ENCODE measurements at places on chromosomes 12 and 14. TPM values are rescaled to one million over a fixed set of nuclear protein-coding genes. Genes with fewer than 3 reads are reported as not detected.

Gene PZP
- total RNA-seq = not detected

Gene IQSEC3
- total RNA-seq = not detected

Gene POTEG
- not detected for total RNA-seq

Gene PLA2G1B
- total RNA-seq = not detected

Gene ING4
- total RNA-seq = 28.5 TPM

Gene FAM90A1
- total RNA-seq = 0.34 TPM

GRCh38 chr12:92614502-92614901, 88.3 kb upstream of the PLEKHG7 start:
- DNase-seq = no peak

- no peak for DNase-seq
Measured at GRCh38 chr14:39991041-39991440, 558.8 kb upstream of the FBXO33 start.

- DNase-seq = no peak
Measured at GRCh38 chr12:48569946-48570345, at the start of gene LALBA. Gene LALBA, minus strand, starts transcription at chr12:48570046. Its CDS starts 26 bp downstream, at chr12:48570020.

DNA sequence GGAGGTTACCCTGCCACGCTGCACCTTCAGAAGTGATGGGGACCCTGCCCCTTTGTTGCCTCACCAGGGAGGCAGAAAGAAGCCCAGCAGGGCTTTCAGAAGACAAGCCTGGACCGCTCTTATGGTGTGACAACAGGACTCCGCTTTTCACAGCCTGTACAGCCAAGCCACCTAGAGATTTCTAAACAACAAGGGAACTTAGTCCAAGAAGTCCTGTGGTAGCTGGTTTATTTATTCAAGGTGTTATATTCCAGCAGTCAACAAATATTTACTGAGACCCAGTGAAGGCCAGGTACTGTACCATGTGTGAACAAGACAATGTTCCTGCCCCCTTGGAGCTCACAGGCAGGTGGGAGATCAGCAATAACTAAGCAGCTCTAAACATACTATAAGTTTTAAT, 4.0 kb upstream of the TMEM229B start:
- no peak for DNase-seq

DNA sequence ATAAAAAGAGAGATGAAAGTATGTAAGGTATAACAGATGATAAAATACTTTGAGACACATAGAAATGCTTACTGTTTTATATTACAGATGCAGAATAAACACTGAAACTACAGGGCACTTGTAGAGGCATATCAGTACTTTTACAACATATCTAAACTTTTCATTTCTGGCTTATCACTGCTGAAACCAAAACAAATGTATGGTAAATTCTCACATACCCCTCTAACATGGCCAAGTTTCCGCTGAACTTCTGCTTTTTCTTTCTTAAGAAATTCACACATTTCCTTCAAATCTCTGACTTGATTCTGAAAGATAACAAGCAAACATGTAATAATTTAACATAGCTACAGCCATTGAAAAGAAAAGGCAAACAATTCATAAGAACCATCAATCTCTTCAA, 33.3 kb upstream of the C12orf50 start:
- no peak for DNase-seq

DNA sequence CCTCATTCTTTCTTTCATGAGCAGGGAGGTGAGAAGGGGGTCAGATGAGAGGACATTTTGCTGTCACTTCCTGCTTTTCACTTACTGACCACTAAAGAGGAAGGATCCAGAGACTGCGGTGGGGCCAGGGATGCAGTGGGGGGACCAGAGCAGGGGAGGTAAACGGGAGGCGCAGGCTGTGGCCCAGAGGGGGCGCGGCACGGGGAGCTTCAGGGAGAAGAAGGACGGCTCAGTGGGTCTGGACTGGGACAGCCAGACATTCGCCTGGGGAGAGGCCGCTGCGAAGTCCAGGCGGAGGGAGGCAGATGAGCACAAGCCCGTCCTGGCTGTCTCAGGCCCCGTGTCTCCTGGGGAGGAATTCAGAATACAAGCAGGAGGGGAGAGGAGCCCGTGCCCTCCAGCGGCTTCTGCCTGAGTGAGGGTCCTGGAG, 41.2 kb downstream of the SLC6A12 start:
- no peak for DNase-seq

GRCh38 chr12:116892349-116893140, 11.3 kb upstream of the HRK start:
- DNase-seq = no peak

- DNase-seq = peak; percentile 36
Measured at GRCh38 chr12:49089821-49090773, 4.5 kb downstream of the DHH start.

GRCh38 chr12:12909995-12910420, 18.6 kb downstream of the GPRC5A start:
- DNase-seq = no peak

Data from HFFc6 (cell line).